ENCODE measurements at places on chromosomes 16 and 17.

- no peak for DNase-seq
These were observed 16.8 kb upstream of the ENGASE start for GRCh38 chr17:79057737-79058385.

DNA sequence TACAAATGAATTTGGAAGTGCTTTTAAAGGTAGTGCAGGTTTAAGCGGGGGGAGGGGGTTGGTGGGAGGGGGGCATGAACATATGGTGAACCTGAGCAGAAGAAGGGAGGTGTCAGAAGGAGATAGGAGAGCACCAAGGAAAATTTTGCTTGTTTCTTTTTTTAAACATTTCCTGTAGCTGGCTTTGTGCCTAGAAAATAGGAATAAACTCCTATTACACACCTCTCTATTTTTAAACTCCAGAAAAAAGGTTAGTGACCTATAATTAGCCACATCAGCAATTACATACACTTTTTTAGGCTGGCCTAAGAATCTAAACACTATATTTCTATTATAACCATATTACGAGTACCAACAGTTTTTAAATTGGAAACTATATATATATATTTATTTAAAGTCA lies 159.1 kb downstream of the SKAP1 start:
- no peak for DNase-seq

DNA sequence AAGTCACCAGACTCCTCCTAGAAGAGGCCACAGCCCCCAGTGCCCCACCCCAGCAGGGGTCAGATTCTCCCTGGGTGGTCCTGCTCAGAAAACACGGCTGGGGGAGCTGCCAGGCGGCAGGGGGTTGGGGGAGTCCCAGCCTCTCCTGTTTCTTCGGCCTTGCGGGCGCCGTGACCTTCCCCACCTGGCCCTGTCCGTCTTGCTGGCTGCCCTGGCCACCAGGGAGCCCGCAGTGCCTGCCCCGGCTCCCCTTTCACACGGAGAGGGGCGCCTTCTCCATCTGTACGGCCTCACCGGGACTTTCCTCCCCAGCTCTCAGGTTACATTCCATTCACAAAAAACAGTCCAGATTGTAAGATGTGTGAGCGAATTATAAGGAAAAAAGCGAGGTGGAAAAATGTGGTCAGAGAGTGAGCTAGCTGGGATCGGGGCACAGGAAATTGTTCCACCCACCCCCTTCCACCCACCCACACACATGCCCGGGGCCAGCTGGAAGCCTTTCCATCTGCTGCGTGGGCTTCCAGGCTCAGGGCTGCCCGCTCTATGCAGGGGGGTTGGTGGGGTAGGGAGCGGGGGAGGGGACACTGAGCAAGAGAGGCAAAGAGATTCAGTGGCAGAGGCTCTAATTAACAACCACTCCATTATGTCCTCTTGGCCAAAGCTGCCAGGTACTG lies 14.6 kb upstream of the CIBAR2 start:
- peak; percentile 26 for DNase-seq

DNA sequence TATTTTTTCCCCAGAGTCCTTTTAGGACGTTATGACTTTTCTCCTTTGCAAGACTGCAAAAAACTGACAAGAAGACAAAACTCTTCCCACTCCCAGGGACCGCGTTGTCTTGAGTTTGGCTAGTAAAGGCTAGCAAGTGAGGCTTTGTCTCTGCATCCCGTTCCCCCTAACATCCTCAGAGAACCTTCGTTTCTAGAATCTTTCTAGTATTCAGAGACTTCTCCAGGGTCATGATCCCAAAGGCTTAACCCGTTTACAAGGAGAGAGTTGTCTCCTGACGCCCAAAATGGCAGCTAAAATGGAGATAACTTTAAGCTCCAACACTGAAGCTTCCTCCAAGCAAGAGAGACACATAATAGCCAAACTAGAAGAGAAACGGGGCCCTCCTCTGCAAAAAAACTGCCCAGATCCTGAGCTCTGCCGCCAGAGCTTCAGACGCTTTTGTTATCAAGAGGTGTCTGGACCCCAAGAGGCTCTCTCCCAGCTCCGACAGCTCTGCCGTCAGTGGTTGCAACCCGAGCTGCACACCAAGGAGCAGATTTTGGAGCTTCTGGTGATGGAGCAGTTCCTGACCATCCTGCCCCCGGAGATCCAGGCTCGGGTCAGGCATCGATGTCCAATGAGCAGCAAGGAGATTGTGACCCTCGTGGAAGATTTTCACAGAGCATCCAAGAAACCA lies 843 bp downstream of the ZNF174 start:
- no peak for DNase-seq

DNA sequence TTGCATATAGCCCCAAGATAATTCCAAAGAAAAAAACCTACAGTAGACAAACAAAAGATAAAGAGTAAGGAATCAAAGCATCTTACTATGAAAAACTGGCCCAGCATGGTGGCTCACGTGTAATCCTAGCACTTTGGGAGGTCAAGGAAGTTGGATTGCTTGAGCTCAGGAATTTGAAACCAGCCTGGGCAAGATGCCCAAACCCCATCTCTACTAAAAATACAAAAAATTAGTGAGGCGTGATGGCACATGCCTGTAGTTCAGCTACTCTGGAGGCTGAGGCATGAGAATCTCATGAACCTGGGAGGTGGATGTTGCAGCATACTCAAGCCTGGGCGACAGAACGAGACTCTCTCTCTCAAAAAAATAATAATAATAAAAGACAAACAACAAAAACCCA lies 764.7 kb upstream of the KIF2B start:
- no peak for DNase-seq

DNA sequence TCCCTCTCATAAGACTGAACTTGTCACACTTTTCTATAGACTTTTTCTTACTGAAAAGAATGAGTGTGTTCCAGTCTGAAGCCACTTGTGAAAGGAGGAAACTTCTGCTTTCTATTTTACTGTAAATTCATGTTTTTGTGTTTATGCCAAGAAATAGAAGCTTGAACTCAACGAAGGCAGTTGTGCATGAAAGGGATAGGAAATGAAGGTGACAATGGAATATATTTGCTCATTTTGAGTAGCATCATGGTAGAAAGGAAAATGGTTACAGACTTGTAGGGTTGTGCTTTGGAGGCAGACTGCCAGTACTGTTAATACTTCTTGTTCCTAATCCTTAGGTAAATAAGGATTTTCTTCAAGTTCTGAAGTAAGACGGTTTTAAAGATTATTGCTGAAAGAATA lies 8.1 kb downstream of the CLTC start:
- DNase-seq: no peak

Data from stimulated activated CD8-positive, alpha-beta memory T cell treated with anti-CD3 and anti-CD28 coated beads, Interleukin-15, amount 100 ng/mL, for 4 hours (primary cell).